Inflammatory macrophage treated with lipopolysaccharide for 4 hours (primary cell): ENCODE measurements at places on chromosomes 4 and X.

- DNase-seq = peak; percentile 14
Observed at GRCh38 chr4:65007841-65008439, 598.7 kb upstream of the TECRL start.

- DNase-seq = no peak
Observed at GRCh38 chr4:176436293-176436973, 116.7 kb downstream of the SPCS3 start.

GRCh38 chr4:48813964-48814363 is 16.9 kb upstream of the OCIAD1 start:
- DNase-seq = no peak

GRCh38 chr4:1384675-1385372 is 21.4 kb downstream of the NKX1-1 start:
- DNase-seq = no peak

DNA sequence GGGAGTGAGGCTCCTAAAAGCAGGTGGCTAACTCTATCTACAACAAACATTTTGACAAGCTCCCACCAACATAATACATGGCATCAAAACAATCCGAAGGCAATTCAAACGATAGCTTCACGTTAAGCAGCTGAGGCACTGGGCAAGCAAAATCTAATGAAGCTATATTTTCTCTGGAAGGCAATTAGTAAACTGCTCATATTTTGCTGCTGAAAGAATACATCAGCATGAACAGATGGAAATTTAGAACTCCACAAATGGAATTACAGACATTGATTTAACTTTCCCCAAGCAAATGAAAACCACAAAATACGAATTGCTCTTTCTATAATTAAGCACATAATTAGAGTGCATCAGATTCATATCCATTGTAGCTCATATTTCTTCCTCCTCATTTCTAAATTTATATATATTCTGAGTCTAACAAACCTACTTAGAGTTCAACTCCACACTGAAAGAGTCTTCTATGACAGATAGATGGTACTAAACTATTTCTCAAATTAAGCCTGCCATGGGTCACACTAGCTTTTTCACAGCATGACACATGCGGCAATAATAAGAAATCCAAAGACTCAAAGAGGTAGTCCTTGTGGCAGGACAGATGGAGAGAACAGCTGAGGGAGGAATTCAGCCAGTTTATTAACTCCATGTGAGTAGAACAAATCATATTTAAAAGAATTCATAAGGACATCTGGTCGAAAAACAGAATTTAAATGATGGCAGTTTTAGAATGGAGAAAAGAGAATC is 305.4 kb downstream of the MAPK10 start:
- DNase-seq = no peak

GRCh38 chrX:148562846-148563245 is 62.4 kb downstream of the AFF2 start:
- DNase-seq = peak; percentile 15

DNA sequence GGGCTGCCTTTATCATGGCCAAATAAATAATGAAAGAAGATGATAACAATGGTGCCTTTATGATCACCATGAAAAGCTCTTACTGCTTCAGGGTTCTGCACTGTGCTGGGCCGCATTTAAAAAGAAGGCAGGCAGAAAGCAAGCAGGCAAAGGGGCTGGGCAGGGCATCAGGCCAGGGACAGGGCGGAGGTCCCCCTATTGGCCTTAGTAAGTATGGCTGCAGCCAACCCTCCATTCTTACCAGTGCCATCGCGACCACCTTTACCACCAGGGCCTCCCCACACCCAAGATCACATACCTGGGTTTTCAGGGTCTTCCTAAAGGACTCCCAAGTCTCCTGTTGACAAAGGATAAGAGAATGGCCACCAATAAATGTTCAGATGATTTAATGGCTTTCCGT is 38.9 kb downstream of the CNGA2 start:
- DNase-seq = no peak

DNA sequence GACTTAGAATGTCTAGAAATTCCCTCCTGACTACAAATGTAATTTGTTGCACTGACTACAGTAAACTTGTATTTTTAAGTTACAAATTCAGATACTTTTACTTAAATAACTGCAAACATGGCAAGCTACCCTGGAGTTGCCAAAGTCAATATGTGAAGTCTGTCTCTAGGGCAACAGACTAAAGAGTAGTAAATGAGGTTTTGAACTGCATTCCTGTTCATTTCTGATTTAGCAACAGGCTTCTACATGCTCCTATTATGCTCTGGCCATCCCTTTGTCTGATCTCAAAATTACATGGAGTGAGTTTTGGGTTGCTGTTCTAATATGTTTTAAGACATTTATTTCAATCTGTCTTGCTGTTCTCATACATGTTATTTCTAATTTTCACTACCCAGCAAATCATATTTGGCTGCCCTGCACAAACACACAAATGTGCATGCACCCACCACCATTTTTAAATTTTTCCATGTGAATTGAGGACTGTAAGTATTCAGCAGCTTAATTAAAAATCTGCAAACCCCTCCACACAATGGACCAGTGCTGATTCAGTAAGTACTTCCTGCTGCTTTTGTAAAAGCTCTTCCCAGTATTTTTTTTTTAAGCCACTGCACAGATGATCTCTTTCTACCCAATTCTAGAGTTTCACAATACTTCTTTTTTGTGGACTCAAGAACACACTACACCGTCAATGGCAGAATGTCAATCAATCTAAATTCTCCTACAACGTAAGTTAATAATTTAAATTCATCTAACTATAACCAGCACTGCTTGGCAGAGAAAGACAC is 26.7 kb downstream of the SH3RF1 start:
- no peak for DNase-seq

- peak; percentile 27 for DNase-seq
Observed at GRCh38 chrX:30568136-30568535, 9.4 kb downstream of the TASL start.

DNA sequence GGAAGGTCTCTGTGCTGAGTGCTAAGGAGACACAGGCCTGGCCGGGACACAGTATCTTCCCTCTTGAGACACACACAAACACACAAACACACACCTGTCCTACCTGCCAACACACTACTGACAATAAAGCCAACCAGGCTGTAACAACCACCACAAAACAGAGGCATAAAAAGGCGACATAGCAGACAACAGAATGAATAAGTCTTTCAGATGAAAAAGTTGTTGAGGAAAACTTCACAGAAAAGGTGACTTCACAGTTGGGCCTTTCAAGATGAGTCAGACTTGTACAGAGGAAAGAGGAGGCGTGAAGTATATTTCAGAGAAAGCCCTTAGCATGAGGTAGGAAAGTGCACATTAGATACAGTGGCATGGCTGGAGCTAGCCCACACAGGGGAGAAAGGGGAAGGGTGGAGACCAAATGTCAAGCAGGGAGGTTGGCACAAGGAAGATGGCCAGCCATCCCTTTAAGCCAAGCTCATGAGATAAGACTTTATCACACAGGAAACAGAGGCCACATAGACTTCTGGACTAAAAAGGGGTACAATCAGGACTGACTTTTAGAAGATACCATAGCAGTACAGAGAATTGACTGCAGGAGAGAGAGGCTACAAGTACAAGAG is 54.0 kb downstream of the SLC9A7 start:
- peak; percentile 52 for DNase-seq

DNA sequence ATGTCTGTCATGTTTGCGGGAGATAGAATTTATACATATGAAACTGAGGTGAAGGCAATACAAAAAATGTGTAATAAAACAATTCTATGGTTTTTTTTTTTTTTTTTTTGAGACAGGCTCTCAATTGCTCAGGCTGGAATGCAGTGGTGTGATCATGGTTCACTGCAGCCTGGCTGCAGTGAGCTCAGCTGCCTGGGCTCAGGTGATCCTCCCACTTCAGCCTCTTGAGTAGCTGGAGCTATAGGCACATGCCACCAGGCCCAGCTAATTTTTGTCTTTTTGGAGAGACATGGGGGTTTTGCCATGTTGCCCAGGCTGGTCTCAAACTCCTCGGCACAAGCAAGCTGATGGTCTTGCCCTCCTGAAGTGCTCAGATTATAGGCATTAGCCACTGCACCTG is 10.1 kb downstream of the RADX start:
- DNase-seq = no peak

DNA sequence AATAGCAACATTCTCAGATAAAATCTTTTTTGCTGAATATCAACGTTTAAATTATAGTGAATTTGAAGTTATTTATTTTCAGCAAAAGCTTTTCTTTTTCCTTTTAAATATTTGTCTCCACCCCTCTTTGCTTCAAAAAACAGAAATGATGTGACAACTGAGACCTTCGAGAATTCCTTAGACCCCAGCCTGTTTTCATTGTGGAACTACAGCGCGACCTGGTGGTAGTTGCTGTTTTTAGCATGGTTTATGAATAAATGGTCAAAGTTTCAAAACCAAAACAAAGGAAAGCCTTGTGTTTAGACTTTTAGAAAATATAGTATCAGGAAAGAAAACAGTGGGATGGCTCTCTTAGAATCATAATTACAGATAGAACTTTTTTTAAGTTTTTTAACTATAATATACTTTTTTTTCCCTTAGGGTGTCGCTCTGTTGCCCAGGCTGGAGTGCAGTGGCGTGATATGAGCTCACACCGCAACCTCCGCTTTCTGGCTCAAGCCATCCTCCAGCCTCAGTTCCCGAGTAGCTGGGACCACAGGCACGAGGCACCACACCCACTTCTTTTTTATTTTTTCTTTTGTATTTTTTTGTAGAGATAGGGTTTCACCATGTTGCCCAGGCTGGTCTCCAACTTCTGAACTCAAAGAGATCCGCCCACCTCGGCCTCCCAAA is 26.8 kb upstream of the TMEM184C start:
- DNase-seq = peak; percentile 39

DNA sequence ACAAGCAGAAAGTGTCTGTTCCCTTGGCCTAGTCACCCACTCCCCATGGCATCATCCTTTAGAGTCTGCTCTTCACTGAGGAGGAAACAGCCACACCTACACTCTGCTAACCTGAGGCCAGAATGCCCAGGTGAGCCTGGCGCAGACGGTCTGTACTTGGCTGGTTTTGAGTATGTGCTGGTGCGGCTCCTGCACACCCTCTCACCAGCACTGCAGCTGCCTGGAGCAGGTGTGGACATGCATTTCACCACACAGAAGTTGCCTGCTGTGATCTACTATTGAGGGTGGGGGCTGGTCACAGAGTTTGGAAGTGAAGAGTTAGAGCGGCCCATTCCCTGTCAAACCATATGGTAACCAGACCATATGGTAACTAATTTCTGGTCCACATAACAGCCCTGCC is 39.5 kb downstream of the KANTR start:
- no peak for DNase-seq
